Karpas-422 (cell line): ENCODE measurements at places on chromosomes 13 and 19. TPM values are rescaled to one million over a fixed set of nuclear protein-coding genes. Genes with fewer than 3 reads are reported as not detected.

GRCh38 chr13:67554286-67554685, 324.1 kb upstream of the PCDH9 start:
- DNase-seq, result no peak
- H3K4me1 ChIP-seq, result no peaks in the 10 kb centered on the region
- H3K27ac ChIP-seq, result no peak overlapping the region
- no peak overlapping the region for H3K4me3 ChIP-seq
- H3K27me3 ChIP-seq, result no peaks in the 10 kb centered on the region

Gene STXBP2
- 36.5 and 61.3 TPM in 2 replicates for total RNA-seq

- no peak overlapping the region for H3K27ac ChIP-seq
- no peaks in the 10 kb centered on the region for H3K27me3 ChIP-seq
- H3K4me1 ChIP-seq, result no peaks in the 10 kb centered on the region
- peaks cover 33% of the 10 kb centered on the region for H3K36me3 ChIP-seq
- H3K4me3 ChIP-seq, result no peak overlapping the region
These were observed 37.0 kb downstream of the ZNF136 start for GRCh38 chr19:12199757-12200419.

DNA sequence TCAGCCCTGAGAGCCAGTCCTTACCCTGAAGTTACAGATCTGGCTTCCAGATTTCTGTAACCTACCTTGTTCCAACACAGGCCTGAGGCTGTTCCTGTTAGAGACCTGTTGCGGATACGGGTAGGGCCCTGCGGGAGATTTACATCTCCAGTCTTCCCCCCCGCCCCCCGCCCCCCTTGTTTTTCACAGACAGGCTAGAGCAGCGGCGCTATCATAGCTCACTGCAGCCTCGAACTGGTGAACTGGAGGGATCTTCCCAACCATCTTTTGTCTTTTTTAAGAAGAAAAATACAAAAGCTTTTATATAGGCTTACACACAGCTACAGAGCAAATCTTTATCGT, 10.6 kb upstream of the CEACAM21 start:
- no peaks in the 10 kb centered on the region for H3K27me3 ChIP-seq
- H3K27ac ChIP-seq, result no peak overlapping the region
- no peaks in the 10 kb centered on the region for H3K36me3 ChIP-seq
- 0 out of 2 replicates have a peak, but pooled peaks cover 6% of the 10 kb centered on the region for H3K4me1 ChIP-seq
- H3K4me3 ChIP-seq, result no peak overlapping the region

DNA sequence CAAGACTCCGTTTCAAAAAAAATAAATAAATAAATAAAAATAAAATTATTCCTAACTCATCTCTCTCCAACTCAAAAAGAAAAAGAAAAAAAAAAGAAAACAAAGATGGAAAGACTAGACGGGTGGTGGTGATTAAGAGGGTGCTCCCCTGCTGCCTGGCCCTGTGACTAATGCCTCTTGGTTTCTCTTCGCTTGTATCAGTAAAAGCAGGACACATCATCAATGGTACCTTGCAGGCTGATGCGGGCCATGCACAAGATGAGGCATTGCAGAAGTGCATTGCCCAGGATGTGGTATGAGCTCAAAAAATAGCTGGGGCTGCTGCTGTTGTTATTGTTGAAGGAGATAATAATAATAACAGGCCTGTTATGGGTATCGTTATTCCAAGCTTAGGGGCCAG, 14.6 kb downstream of the ACER1 start:
- no peak overlapping the region for H3K4me3 ChIP-seq
- H3K27ac ChIP-seq, result no peak overlapping the region
- no peaks in the 10 kb centered on the region for H3K4me1 ChIP-seq
- H3K36me3 ChIP-seq, result no peaks in the 10 kb centered on the region

DNA sequence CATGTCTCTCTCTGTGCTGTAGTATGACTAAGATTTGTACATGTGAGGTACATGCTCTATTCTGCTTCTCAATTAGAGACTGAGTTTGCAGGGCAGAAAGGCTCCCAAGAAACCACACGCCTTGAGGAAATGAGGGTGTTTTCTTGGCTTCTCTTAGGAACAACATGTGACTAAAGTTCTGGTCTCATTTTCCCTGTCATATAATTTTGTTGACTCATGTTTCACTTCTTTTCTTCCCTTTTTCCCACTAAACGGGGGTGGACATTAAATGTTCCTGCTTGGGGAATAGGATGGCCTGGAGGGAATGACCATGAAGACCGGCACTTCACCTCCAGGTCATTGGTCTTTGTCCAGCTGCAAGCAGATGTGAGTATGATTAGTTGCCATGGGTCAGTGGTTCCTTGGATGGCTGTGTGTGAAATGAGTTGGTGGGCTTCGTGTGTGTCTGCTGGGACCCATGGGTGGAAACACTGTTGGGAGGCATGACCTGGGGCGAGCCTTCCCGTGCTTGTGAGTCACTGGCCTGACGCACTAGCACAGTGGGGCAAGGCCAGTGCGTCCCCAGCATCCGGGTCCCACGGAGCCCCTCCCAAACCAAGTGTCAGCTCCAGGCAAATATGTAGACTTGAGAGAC, 56.6 kb downstream of the COL4A1 start:
- no peak overlapping the region for H3K27ac ChIP-seq
- no peak overlapping the region for H3K4me3 ChIP-seq
- H3K36me3 ChIP-seq, result no peaks in the 10 kb centered on the region

DNA sequence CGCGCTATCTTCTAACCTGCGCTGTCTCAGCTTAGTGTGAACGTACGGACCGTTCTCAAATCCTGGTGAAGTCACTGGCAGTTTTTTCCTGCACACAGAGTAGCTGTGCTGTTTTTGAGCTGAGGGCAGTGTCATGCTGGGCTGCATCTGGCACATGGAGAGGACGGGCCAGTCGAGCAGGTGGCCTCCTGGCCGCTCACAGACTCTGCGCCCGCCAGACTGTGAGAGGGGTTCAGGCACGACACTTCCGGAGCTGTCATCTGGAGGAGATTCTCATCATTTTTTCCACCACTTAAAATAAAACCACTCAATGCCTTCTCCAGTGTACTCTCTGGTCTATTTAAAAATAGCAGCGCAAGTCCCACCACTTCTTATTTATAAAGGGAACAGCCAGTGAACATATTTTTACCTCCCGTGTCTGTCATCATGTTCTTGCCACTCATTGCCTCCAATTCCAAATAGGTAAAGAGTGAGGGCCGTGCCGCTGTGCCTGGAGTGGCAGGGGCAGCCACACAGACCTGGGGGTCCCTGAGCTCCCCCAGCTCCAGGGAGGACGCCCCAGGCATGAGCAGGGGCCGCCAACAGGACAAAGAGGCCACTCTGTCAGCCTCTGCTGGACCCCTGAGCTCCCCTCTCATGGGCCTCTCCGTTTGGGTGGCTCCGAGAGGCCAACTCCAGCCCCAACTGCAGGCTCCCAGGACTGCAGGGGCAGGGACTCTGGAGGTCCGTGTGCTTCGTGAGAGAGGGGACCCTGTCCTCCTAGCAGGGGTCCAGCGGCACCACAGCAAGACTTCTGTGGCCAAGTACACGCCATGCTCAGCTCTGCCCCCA, 36.9 kb upstream of the GRTP1 start:
- H3K27me3 ChIP-seq, result no peaks in the 10 kb centered on the region
- H3K4me1 ChIP-seq, result peaks cover 17% of the 10 kb centered on the region
- no peaks in the 10 kb centered on the region for H3K36me3 ChIP-seq
- no peak for DNase-seq
- H3K4me3 ChIP-seq, result no peak overlapping the region

DNA sequence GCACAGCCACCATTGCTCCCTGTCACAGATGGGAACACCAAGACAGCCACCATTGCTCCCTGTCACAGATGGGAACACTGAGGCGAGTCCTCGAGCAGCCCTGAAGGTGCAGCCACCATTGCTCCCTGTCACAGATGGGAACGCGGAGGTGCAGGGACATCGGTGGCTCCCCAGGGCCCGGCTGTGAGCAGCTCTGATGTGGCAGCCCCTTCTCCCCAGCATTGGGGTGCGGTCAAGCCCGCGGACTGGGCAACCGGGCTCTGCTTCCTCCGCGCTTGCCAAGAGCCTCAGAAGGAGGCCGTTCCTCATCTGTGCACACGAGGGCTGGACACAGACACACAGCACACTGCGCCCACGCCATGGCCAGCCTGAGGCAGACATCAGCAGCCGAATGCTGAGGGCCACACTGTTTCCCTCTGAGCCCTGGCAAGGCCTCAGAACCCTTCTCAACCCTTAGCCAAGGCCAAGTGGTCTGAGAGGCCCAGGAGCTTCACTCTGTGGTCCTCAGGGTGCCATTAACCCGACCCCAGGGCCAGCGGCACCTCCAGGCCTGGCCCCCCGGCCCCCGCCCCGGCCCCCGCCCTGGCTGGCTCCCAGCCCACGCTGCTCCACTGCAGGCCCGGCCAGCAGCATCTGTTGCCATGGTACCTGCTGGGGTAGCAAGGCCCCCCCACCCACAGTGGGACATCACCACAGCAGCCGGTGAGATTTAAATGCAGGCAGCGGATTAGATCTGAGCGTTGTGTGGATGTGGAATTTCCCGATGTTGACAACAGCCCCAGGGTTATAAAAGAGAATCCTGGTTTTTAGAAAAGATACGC, 18.4 kb downstream of the C2CD4C start:
- DNase-seq, result no peak
- no peaks in the 10 kb centered on the region for H3K27me3 ChIP-seq
- no peak overlapping the region for H3K4me3 ChIP-seq
- no peaks in the 10 kb centered on the region for H3K36me3 ChIP-seq
- no peaks in the 10 kb centered on the region for H3K4me1 ChIP-seq

- H3K27me3 ChIP-seq, result no peaks in the 10 kb centered on the region
- no peaks in the 10 kb centered on the region for H3K36me3 ChIP-seq
- peak within 1 kb of the TSS; percentile 73 for H3K4me3 ChIP-seq
- H3K4me1 ChIP-seq, result peaks cover 37% of the 10 kb centered on the region
- DNase-seq, result peak; percentile 92
These were observed at the start of gene ATP1A3 for GRCh38 chr19:41993612-41994483. Gene ATP1A3, minus strand, starts transcription at chr19:41994230. Its CDS starts 154 bp downstream, at chr19:41994076.
